Activated T-cell treated with anti-CD3 and anti-CD28 coated beads, Interleukin-2, amount 50 U/mL, for 4 hours (primary cell): ENCODE measurements at places on chromosomes 3 and 15. TPM values are rescaled to one million over a fixed set of nuclear protein-coding genes. Genes with fewer than 3 reads are reported as not detected.

TTC21A gene
- total RNA-seq: 1.1 TPM

PIGZ gene
- 0.34 TPM for total RNA-seq

GRCh38 chr3:177512945-177513814 lies 315.9 kb upstream of the TBL1XR1 start:
- no peak for DNase-seq

CHRM5 gene
- total RNA-seq: not detected

MAPK6 gene
- total RNA-seq: 74.1 TPM

TRPM1 gene
- total RNA-seq: not detected

XXYLT1 gene
- 8.6 TPM for total RNA-seq

GRCh38 chr15:62250186-62250585 lies 85.1 kb upstream of the C2CD4B start:
- no peak for DNase-seq

- no peak for DNase-seq
These were observed 1.8 kb downstream of the NUSAP1 start for GRCh38 chr15:41334293-41335120.

DNA sequence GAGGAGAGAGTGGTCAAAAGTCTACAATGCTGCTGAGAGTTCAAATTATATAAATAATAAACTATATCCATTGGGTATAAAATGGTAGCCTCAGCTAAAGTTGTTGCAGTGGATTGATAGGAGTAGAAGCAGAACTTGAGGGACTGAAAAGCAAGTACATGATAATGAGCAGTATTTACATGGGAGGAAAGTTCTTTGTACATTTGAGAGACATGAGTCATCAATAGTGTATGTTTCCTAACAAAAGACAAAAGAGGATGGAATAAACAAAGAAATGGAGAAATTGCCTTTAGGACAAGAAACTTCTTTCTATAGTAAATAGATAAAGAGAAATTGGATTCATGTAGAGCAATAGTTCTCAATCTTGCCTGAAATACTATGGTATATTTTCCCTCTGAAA lies 110.0 kb upstream of the PLSCR5 start:
- DNase-seq: no peak

TRNT1 gene
- 46.1 TPM for total RNA-seq

GRCh38 chr3:140602781-140603180 lies 75.1 kb upstream of the TRIM42 start:
- DNase-seq: no peak

GRCh38 chr15:81523867-81524266 lies 149.9 kb upstream of the TMC3 start:
- DNase-seq: no peak

GRCh38 chr3:40745381-40746106 lies 220.8 kb downstream of the ZNF621 start:
- no peak for DNase-seq

DNA sequence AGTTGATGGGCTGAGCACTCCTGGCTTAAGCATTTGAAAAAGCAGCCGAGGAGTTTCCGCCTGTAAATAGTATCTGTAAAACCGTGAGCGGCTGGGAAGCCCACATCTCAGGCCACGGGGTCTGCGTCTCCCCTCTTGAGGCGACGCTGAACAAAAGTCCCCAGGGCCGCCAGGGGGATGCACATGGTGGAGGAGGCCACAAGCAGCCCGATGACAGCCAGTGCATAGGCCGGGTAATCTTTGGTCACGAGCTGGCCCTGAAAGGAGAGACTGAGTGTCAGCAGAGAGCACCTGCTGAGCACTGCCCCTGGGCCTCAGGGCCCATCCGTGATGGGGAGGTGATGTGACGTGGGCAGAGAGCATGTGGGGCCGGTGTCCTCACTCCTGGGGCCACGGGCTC lies 37.5 kb downstream of the SLC6A20 start:
- no peak for DNase-seq

DNA sequence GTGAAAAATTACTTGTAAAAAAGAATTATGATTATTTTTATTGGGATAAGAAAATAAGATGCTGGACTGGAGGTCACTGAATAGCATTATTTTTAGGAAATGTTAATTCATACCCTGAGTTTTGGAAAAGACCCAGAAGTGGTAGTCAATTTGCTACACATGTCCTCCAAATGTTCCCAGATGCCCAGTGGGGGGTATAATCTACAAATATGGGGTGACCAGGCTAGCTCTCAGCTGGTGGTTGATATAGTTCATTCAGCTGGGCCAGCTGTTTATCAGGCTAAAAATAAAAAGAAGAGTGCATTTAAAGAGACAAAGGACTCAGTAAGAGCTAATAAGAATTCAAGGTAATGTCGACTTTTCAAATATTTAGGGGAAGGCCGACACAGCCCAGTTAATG lies 402.0 kb upstream of the GOLIM4 start:
- no peak for DNase-seq

DNA sequence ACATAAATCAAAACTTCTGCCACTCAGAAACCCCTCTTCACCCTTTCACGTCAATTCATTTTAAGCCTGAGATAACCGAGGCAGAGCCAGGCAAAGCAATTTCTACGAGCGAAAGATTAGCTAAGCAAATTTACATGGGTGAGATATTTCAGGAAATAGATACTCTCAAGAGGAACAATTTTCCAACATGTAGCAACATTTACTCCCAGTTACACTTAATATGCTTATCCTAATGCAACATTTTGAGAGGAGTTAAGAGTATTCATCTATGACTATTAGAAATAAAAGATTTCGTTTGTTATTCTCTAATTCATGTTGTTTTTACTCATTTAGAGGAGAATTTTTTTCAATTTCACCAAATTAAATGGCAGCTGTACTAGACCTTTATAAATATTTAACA lies 837 bp downstream of the TMC3 start:
- no peak for DNase-seq

DPP8 gene
- 30.3 TPM for total RNA-seq

DNA sequence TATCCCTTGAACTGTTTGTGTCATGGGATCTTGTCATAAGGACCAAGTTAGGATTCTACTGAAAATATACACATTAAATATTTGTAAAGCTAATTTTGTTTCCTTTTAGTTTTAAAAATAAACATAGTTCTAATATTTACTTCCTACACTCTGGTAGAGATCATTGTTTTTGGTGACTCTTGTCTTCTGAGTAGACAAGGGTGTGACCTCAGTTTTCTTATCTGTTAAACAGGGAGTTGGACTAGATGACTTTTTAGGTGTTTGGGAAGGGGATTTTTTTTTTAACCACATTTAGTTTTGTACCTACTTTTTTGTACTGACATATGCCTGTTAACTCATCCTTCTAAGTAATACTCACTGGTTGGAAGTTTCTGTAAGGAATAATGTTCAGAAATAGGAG lies 30.8 kb downstream of the PLS1 start:
- DNase-seq: no peak

GRCh38 chr15:90046911-90047392 lies 45.8 kb downstream of the ZNF710 start:
- DNase-seq: no peak

DNA sequence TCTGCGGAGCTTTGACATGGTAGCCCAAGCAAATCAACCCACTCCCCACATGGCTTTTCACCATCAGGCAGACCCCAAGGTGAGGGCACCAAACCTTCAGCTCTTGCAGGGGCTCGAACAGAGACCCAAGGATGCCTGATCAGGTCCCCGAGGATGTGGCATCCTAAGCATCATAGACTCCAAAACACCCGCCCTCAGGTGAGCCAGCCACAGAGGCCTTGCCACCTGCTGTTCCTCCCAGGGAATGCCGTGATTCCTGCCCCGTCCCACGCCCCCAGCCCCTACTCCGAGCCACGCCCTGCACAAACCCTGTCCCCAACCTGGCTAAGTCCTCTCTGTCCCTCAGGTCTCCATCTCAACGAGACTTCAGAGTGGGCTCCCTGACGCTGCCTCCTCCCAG lies 34.7 kb upstream of the SLC41A3 start:
- no peak for DNase-seq

LTK gene
- total RNA-seq: 0.11 TPM

- no peak for DNase-seq
These were observed 276.5 kb downstream of the MAGI1 start for GRCh38 chr3:65762235-65762580.

DNA sequence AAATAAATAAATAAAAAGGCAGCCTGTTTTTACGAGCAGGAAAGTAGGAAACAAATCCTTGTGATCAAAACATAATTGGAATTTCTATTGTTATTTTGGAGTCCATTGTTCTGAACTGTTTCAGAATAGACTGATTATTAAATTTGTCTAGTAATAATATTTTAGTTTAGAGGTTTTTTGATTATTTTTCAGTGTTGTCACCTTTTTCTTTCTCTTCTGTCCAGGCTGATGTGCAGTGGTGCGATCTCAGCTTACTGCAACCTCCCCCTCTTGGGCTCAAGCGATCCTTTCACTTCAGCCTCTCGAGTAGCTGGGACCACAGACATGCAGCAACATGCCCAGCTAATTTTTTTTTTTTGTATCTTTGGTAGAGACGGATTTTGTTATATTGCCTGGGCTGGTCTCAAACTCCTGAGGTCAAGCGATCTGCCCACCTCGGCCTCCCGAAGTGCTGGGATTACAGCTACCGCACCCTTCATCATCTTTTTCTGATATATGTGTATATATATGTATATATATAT lies 38.0 kb downstream of the KAT2B start:
- no peak for DNase-seq

ARGFX gene
- total RNA-seq: not detected

GRCh38 chr15:38555686-38556334 lies 8.8 kb downstream of the RASGRP1 start:
- DNase-seq: no peak

- no peak for DNase-seq
These were observed 63.2 kb upstream of the HES1 start for GRCh38 chr3:194072691-194073279.

RHOV gene
- 0.49 TPM for total RNA-seq

- DNase-seq: no peak
These were observed 177.3 kb downstream of the OTOL1 start for GRCh38 chr3:161673866-161674265.

ATOSA gene
- total RNA-seq: 8.1 TPM

CCDC39 gene
- total RNA-seq: not detected

HRG gene
- total RNA-seq: not detected

DNA sequence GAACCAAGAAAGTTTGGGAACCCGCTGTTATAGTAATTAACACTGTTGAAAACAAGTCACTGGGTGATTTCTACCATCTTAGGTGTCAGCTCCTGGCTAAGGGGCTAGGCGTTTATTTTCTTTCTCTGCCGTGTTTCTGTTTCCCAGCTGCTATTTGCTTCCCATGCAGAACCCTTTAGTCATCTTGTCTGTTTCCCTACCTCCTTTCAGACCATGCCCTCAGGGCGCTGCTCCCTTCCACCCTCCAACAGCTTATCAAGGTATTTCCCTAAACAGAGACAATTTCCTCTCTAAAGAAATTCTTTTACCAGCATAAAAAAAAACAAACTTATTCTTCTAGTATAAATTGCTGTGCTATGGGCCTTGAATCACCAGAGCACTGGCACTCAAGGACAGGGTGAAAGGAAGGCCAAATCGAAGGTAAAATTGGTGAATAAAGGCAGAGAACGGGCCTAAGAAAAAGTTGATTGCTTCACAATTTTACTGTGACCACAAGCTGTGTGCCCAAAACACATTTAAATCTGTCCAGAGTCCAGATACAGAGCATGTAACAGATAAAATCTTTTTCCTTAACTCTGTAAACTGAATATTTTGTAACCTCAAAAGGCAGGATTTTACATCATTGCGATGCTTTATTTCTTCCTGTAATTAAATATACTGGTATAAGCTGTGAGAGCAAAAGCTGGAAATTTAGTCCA lies 319.2 kb downstream of the ZNF621 start:
- DNase-seq: no peak

DNA sequence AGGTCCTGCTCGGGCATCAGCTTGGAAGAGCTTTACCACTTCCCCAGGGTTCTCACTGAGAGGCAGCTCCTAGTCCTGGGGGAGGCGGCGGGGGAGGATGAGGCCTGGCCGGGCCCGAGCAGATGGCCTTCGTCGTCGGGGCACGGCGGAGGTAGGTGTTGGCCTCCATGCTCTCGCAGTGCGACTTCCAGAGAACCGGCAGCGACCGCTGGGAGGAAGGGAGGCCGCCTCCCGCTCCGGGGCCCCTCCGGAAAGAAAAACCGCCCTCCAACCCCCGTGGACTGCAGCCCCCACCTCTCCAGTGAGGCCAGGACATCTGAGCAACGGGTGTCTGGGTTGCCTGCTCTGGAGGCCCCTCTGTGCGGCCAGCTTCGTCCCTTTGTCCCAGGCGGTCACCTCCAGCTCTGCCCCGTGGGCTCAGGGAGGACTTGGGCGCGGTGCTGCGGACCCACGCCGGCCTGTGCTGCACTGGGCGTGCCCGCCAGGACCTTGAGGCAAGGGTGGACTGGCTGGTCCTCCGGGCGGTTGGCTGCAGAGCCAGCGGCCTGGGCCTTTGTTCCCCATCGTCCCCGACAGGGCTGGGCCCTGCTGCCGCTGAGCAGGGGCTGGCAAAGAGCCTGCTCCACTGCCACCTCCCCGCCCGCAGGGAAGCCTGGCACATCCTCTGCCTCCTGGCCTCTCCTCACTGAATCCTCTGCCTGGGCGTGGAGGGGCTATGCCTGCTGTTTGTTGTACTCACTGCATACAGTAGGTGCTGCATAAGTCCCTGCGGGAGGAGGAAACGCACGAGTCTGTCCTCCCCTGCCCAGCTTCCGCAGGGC lies 13.6 kb upstream of the GP9 start:
- no peak for DNase-seq

CYP1A2 gene
- total RNA-seq: 0.08 TPM

MME gene
- total RNA-seq: 0.11 TPM

DNA sequence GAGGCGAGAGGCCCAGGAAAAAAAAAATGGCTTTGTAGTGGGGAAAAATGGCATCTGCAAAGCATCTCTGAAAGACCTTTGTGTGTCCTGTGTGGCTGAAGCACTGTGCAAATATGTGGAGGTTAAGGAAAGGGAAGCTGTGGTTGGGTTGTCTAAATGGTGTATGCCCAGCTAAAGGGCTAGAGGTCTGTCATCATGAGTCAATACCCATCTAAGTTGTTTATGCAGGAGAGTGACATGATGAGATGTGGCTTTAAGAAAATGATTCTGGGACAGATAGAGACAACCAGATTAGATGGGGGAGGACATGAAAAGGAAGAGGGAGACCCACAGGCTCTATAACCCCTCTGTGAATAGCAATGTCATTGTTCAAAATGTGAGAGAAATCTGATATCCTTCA lies 280.7 kb downstream of the MFSD1 start:
- no peak for DNase-seq

CPB1 gene
- 3.1 TPM for total RNA-seq

DNA sequence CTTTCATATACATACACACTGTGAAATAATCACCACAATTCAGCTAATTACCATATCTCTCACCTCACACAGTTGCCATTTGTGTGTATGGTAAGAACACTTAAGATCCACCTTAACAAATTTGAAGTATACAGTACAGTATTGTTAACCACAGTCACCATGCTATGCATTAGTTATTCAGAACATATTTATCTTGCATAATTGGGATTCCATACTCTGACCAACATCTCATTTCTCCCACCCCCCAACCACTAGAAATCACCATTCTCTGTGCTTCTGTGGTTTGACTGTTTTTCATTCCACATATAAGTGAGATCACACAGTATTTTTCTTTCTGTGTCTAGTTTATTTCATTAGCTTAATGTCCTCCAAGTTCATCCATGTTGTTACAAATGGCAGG lies 247.7 kb upstream of the CTNNB1 start:
- no peak for DNase-seq

- no peak for DNase-seq
These were observed 37.0 kb downstream of the LARS2 start for GRCh38 chr3:45425237-45425933.

LTF gene
- total RNA-seq: not detected

CDC25A gene
- 40.1 TPM for total RNA-seq

SLTM gene
- total RNA-seq: 120 TPM

- no peak for DNase-seq
These were observed 24.6 kb downstream of the ACSBG1 start for GRCh38 chr15:78209646-78210348.
